ENCODE measurements at places on chromosomes 5 and 9.

DNA sequence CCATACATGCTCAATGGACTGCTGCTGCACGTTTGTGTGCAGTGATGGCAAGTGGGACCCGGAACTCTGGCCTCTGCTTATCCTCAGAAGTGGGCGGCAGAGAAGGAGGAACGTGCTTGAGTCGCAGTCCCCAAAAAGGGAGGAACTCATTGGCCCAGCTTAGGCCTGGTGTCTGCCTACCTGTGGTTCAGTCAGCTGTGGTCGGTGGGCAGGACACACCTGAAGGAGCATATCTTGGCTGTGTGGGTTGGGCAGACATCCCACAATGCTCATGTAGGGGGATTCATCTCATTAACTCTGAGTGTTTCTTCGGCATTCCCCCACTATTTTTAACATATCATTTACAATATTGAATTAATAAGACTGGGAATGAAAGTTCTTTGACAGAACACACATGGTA lies 122.9 kb upstream of the IL12B start:
- H3K36me3 ChIP-seq: no peaks in the 10 kb centered on the region
- no peak for DNase-seq
- H3K27me3 ChIP-seq: no peaks in the 10 kb centered on the region
- H3K27ac ChIP-seq: no peak overlapping the region
- no peak overlapping the region for H3K4me3 ChIP-seq

DNA sequence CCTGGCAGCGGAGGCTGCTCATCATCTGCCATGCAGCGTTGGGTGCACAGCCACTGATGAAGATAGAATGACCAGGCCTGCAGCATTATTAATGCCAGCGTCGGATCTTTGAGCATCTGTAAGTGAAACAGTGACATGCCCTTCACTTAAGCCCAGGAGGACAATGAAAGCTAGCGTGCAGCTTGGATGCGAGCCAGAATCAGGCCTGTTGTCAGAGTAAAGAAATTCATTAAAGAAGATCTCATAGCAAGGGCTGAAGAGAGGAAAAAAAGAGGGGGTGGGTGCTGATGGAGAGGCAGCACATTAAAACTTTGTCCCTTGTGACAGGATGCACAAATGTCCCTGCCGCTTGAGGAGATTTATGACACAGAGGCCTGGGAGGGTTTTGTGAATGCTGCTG lies 186.1 kb upstream of the MAST4 start:
- H3K4me3 ChIP-seq: no peak overlapping the region
- H3K4me1 ChIP-seq: no peaks in the 10 kb centered on the region
- H3K36me3 ChIP-seq: peaks cover 4% of the 10 kb centered on the region
- H3K27me3 ChIP-seq: no peaks in the 10 kb centered on the region

DNA sequence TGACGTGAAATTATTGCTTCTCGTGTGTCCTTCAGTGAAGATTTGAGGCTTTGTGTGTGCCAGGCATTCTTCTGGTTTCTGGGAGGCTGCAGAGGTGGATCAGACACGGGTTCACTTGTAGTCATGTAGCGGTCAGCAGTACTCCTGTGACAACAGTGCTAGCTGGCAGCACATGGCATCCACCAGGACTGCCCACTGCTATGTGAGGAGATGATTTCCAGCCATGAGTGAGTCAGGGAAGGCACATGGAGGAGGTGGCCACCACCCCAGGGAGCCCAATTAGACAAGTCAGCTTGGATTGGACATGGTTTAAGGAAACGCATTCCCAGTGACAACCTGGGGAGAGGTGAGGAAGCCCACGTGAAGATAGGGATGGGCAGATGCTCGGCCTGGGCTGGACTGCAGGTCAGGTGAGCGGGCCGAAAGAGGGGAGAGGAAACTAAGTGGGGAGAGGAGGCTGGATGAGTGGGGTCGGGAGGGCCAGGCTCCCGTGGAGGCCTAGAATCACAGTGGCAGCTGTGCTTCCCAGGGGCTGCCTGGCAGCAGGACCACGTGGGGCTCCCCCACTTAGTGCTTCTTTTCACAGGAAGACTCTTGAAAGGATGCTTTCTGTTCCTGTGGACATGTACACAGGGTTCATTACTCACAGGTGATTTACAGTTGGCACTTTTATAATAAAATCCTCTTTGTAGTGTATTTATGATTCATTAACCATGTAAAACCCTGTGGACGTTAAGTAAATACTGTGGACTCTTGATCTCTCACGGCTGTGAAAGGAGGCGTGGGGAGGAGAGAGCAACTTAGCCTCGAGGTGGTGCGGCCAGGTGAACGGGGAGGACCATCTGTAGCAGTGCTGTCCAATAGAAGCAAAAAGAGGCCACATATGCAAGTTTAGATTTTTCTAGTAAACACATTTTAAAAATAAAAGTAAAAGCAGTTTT lies 80.0 kb upstream of the OTULINL start:
- no peaks in the 10 kb centered on the region for H3K27me3 ChIP-seq
- DNase-seq: no peak
- H3K36me3 ChIP-seq: peaks cover 19% of the 10 kb centered on the region
- no peak overlapping the region for H3K4me3 ChIP-seq
- H3K4me1 ChIP-seq: no peaks in the 10 kb centered on the region
- no peak overlapping the region for H3K27ac ChIP-seq

DNA sequence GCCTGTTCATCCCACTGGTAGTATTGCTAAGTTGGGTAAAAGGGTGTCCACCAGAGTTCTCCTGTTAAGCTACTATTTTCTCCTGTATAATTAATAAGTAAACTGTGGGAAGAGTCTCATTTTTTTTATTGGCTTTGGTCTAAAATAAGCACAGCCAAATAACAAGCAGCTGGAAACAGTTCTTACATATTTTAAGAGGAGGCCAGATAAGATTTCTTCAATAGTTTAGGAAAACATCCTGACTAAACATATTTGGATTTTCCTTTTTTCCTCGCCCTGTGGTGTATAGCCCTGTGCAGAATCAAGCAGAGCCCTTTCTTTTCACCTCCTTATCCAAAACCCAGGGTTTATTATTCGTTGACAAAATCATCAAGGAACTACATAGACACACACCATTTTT lies 122.2 kb upstream of the ZNF608 start:
- no peaks in the 10 kb centered on the region for H3K27me3 ChIP-seq
- H3K27ac ChIP-seq: no peak overlapping the region
- DNase-seq: no peak
- H3K4me3 ChIP-seq: no peak overlapping the region
- no peaks in the 10 kb centered on the region for H3K4me1 ChIP-seq

All from H9 (cell line).